Activated T-helper 1 cell treated with anti-CD3 and anti-CD28 coated beads, Interleukin-12 subunit alpha, Interleukin-12 subunit beta, Interleukin-2, Interleukin-4 antibody, amounts not matched to agents 30 ng/mL and 10 ng/mL and 1 ng/mL, durations not matched to agents 14 hours and 24 hours and 36 hours (primary cell): ENCODE measurements at places on chromosomes 5 and 9.

DNA sequence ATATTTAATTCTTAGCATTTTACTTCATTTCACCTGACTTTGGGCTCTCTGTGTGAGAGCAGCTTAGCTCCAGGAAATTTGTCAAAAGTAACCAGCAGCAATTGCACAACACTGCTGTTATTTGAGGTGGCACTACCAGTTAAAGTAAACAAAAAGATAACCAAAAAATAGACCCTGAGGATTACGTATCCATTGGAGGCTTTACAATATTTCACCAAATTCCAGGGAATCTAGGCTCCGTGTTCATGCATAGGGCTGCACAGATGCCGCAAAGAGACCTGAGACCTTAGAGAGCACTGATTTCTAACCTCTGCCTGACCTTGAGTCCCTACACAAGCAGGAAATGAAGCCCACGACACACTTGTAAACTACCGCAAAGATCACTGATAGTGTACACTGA is 1392.7 kb upstream of the CDH6 start:
- no peak for DNase-seq

GRCh38 chr5:147407094-147407681 is 102.7 kb downstream of the DPYSL3 start:
- no peak for DNase-seq

GRCh38 chr5:177084175-177084574 is 2.5 kb upstream of the FGFR4 start:
- no peak for DNase-seq

DNA sequence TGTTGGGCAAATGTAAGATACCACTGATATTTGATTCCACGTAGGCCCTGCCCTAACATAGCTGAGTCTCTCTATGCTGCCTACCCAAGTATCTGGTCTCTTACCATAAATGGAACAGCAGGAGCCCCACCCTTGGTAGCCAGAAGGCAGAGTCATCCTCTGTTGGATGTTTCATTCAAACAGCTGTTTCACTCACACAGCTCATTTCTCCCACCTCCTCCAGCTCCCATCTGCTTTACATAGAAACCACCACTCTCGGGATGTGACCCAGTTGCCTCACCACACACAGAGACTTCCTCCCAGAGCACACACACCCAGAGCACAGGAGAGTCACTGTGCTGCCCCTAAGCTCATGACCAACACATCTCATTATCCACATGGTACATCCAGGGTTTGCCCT is 165.3 kb downstream of the TMEM167A start:
- no peak for DNase-seq

GRCh38 chr9:21154018-21154608 is 12.3 kb downstream of the IFNA21 start:
- no peak for DNase-seq

DNA sequence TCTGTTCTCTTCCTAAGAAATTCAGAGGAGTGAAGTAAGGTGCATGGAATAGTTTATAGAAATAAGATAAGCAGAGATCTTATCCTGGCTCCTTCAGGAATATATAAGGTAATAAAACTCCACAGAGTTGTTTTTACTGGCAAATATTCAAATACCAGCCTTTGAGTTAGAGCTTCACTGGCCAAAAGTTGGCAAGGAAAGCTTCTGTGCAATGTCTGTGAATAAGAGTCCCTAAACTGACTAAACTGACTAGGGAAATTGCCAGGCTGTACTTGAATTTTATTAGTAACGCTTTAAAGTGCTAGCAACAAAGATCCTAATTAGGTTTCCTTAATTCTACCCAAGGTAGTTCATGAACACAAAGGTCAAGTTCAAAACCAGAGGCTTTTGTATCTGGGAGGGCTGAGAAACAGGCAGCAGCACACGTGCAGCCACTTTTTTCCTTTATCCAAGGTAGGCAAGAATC is 131.1 kb upstream of the MPDZ start:
- no peak for DNase-seq

- no peak for DNase-seq
These were observed 13.3 kb upstream of the STING1 start for GRCh38 chr5:139495638-139496435.

GRCh38 chr9:110076894-110077725 is 130.8 kb downstream of the C9orf152 start:
- DNase-seq = no peak

DNA sequence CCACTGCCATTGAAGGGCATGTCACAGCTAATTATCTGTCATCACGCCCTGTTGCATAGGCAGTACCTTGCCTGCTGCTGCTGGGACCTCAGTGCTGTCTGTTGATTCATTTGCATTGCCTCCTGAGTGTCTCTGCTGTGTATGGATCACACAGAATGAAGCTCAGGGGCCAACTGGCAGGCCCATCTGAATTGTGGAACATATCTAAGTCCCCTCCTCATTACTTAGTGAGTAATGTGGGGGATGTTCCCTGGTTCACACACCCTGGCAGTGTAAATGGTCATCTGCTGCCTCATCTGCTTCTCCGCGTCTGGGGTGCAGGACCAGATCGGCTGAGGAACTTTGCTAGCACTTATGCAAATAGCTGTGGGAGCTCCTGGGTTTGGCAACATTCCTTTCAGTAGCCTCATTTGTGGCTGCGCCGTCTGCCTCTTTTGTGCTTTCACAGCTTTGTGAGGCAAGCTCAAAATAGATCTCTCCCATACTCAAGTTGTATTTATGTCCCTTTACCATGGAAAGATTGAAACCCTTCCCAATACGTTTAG is 25.4 kb downstream of the TYRP1 start:
- no peak for DNase-seq

GRCh38 chr5:58849921-58850667 is 267.2 kb downstream of the RAB3C start:
- no peak for DNase-seq

DNA sequence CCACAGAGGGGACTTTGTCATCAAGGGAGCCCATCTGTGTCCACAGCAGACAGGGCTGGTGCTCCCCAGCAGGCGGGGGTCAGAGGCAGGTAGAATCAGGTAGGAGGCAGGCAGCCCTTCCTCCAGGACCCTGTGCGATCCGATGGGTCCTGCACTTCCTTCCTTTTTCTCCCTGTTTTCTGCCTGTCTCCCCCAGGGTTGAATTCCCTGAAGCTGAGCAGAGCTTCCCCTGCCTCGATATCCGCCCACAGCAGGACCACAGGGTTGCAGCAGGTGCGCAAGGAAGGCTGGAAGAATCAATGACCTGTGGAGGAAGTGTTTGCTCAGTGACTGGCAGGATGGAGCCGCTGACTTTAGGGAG is 69.2 kb downstream of the MRPL36 start:
- DNase-seq = no peak

GRCh38 chr5:127839496-127840197 is 136.5 kb downstream of the CCDC192 start:
- no peak for DNase-seq

DNA sequence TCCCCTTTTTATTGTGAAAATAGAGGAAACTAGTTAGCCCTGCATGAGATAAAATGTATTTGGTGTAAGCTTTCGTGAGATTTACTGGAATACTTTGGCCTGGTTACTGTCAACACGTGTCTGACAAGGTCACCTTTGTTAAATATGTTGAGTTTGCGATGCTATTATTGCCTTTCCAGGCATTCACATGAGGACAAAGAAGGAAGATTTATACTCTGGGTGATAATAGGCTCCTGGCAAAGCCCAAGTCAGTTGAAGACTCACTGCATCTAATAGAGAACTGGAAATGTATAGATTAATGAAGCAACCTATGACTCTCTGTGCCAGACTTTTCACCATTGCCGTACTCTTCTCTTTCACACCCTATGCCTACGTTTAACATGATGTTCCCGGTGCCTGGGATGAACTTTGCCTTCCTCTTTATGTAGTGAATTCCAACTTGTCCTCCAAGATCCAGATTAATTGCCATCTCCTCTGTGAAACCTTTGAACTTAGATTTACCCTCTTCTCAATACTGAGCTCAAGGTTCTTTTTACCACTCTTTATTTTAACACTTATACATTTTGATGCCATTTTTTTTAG is 33.9 kb downstream of the ITGA2 start:
- DNase-seq = no peak

DNA sequence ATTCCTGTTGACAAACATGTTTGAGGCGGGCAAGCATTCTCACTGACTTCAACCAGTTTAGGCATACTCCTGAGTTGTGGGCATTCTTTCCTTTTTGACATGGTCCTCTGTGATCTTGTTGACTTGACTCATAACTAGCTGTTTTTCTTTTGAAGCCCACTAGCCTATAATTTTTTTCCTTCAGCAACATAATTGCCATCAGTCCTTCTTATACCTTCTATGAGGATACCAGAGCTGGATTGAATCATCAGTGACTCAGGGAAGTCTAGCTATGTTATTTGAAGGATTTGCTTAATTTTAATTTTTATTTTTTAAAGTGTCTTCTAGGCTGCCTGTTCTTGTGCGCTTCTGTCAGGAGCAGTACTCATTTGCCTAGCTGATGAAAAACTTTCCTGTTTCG is 259.5 kb downstream of the NR3C1 start:
- no peak for DNase-seq

DNA sequence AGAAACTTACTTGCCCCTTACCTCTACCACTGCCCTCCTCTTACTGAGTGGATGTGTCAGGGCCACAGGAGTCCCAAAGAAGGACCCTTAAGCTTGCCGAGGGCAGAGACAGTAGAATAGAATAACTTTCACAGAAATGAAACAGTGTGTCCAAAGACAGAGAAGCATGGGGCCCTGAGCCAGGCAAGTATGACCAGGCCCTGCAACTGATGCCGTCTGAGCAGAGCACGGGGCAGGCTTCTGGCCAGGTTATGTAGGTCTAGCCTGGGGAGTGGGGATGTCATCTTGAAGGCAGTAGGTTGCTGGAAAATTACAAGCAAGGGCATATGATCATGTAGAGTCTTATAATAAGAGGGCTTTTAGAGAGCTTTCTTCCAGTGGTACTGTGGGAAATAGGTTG is 415.4 kb downstream of the KDM4C start:
- no peak for DNase-seq

DNA sequence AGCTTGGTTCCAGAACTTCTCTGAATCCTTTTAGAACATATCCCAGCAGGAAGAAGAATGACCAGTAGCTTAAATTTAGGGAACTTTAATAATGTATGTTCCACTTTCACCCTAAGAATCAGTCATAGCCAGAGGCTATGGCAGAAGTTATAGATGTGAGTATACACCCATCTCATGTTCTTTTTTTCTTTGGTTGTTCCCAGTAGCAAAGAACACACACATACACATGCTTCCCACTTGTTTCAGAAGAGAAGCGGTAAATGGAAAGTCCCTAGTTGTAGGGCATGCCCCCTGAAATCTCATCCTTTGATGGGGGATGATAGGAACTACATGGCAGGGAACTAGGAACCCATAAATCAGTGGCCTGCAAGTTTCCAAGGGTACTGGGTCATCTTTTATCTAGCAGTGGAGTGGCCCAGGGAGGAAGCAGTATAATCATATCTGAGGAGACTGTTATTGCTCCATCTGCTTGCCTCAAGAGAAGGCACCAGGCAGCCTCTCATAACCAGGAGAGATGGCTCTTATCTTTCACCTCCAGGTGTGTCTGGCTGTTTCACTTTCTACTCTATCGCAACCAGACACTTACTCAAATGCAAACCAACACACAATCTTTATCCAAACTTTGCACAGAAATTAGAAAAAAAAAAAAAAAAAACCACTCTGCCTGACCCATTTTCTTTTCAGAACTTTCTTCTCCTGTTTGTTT is 109.5 kb downstream of the SNCAIP start:
- no peak for DNase-seq

DNA sequence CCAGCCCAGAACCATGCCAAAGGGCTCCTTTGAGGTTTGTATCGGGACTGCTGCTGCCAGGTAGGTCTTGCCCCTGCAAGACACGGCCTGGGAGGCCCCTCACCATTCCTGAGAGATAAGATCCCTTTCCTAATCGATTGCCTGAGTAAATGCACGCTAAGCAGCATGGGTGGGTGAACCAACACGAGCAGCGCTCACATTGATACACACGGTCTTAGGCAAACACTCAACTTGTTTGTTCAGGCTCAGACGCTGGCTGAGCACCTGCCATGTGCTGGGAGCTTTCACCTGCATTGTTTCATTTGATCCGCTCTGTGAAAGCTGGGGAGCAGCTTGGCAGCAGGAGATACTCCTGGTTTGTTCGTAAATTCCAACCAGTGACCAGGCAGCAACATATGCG is 76.9 kb upstream of the NEURL1B start:
- DNase-seq = no peak

DNA sequence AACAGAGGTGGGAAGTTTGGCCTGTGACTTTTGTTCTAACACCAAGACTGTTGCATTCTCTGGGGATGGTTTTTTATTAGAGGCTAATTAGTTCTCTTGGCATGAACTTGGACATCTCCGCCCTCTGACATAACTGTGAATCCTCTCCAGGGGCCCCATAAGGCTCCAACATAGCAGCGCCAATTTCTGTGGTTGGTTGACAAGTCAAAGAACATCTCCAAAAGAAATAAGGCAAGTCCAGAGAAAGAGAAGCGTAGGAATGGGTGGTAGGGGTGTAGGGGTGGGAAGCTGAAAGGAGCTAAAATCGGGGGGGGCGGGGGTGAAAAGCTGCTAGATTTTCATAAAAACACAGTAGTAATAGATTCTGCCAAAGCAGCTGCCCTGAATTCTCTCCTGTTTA is 81.0 kb upstream of the DAB2 start:
- no peak for DNase-seq

DNA sequence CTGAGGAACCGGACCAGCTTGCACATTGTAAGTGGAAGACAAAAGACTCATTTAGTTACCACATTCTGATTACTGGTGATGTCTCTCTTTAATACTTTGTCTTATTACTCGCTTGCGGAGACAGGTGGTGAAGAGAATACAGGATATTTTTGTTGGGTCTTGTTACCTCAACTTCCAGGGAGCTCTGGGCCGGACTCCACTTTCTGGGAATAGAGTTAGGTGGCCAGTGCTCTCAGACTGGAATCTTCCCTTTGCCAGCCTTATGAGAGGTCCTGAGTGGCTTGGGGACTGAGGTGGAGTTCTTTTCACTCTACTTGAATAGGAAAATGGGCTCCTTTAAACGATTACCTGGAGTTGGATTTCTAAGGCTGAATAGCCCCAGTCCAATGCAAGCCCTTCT is 33.3 kb upstream of the SPRY4 start:
- DNase-seq = no peak

- DNase-seq = no peak
These were observed 41.0 kb upstream of the UBAC1 start for GRCh38 chr9:136002215-136002614.

DNA sequence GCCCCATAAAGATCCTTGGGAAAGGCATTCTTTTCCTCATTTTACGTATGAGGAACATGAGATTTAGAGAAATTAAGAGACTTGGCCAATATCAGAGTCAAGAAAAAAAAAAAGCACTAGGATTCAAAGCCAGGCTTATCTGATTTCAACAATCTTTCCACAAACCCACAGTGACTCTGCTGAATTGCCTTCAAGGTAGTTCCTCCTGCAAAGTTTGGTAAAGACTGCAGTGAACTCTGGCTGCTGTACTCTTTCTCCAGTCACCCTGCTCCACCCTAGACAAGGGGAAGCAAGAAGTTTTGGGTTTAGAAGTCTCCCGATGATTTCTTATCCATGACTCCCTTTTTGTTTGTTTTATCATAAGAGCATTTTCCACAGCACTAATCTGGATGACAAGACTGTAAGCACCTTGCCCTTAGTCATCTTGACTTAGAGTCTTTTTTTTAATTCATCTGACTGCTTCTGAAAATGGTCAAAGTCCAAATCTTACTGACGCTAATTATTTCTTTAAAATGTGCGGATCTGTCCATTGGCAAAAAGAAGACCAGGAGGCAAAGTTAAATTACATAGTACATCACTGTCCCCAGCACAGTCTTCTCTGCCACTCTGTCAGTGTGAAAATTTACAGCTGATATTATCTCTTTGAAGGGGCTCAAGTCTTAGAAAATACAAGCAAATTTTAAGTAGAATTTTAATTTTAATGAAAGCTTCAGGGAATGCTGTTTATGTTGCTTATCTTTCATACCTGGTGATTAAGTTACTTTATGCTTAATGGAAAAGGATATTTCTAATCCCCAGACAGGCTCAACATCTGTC is 180.1 kb downstream of the TTLL11 start:
- no peak for DNase-seq
